ENCODE measurements at places on chromosomes 6 and 20.
A peak's percentile ranks its signal among the peaks of the same experiment; 100 is the strongest.

GRCh38 chr6:88562353-88563276 lies 396.5 kb upstream of the CNR1 start:
- no peak for DNase-seq

- no peak for DNase-seq
These were observed at the start of gene VSX1 for GRCh38 chr20:25081730-25082497. VSX1 (minus strand) TSS chr20:25082141; CDS start chr20:25082096, 45 bp downstream.

- peak; percentile 18 for DNase-seq
These were observed 1.2 kb downstream of the MAK start for GRCh38 chr6:10837009-10837621.

DNA sequence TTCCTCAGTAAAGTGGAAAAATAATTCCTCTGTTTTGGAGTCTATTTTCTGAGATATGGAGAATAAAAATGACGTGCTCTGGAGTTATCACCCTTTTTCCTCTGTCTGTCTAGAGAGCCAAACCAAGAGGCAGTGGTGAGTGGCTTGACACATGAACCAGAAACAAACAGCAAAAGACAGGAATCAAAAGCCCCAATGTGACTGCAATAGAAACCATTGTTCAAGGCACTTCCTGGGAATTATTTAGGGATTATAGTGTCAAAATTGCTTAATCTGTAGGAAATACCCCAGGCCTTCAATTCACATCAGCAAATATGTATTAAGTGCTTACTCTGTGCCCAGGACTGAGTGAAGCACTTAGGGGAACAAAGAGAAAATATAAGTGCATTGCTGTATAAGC lies 560.4 kb upstream of the JAG1 start:
- DNase-seq = no peak

DNA sequence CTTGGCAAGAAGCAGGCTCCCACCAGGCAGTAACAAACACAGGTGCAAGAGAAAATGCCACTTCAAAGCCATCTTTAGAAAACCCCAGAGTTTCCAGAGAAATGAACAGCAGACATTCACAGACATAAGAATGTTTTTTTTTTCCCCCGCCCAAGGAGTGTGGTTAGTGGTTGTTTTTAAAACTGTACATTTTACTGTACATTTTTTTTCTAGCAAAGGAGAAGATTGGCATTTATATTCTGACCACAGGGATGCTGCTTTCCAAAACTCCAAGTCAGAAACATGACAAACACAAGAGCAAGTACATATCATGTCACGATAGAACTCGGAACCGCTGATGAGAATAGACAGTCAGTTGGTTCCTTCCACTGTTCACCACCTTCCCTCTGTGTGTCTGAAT lies 197.9 kb downstream of the LRFN2 start:
- DNase-seq = no peak

DNA sequence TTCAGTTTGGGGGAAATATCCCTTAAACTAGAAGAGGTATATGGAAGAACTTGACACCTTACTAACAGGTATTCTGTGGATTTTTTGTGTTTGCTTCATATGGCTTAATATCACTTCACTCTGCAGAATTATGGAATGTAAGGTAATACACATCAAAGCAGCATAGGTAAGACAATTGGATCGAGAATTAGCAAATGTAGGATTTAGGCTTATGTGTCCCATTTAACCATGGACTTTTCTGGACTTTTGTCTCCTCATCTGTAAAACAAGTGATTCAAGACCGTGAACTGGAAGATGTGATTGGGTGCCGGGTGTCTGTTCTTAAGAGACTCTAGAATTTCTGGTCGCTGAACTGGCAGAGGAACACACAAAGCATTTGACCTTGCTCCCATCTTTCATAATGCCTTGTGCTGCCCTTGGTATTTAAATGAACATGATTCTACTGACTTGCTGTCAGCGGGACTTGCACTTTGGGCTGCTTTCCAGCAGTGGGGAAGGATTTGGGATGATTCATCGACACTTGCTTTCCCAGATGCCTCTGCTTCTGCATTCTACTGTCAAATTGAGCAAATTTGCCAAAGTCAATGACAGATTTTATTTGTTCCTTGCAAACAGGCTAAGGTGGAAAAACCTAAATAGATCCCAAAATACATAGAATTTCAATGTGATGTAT lies 199.8 kb downstream of the PLCB1 start:
- no peak for DNase-seq

DNA sequence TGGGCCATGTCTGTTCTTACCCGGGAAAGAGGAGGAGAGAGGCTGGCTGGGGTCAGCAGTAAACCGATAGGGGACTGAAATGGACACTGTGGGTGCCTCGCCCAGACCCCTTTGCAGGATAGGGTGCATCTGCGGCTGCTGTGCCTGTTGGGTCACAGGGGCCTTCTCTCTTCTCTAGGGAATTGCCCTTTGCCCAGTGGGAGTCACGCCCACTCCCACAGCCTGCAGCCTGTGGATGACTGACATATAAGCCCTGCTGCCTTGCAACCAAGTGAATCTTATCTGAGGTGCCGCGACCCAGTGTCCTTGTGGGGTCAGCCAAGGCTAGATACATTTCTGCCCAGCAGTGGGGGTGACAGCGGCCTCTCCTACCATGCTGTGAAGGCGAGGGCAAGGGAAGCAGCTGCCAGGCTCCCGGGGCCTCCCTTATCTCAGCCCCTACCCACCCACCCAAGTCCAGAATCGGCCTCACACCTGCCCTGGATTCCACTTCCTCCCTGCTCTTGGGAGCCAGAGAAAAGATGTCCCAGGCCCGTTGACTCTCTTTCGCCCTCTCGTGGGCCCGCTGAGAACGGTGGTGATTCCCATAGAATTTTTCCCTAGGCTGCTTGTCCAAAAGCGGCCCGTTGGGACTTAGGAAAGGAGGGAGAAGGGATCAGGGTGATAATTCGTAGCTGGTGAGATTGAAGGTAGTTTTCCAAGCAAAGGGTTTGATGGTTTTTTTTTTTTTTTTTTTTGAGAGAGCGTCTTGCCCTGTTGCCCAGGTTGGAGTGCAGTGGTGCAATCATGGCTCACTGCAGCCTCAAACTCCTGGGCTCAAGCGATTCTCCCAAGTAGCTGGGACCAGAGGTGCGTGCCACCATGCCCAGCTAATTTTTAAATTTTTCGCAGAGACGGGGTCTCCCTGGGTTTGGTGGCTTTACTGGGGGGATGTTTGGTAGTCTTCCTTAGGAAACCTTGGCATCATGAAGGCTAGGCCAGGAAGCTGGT lies 76.4 kb upstream of the RNF24 start:
- DNase-seq = peak; percentile 71

GRCh38 chr6:131660195-131660594 lies 23.1 kb downstream of the ENPP3 start:
- DNase-seq = no peak

DNA sequence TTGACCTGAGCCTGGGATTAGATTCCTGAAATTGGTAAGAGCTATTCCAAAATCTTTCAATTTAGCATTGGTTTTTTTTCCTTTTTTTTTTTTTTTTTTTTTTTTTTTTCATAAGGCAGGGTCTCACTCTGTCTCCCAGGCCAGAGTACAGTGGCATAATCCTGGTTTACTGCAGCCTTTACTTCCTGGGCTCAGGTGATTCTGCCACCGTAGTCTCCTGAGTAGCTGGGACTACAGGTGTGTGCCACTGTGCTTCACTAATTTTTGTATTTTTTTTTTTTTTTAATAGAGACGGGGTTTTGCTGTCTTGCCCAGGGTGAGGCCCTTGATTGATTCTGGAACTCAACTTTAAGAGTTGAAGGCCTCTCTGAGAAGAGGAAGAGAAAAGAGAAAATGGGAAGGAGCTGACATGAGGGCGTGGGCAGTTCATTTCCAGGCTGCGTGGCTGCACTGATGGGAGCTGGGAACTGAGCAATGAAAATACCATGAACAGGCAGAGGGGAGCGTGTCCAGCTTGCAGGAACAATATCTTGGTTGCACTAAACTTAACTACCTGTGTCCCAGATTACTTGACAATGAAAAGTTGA lies 24.6 kb downstream of the KDM1B start:
- no peak for DNase-seq

- no peak for DNase-seq
These were observed 16.7 kb downstream of the NEDD9 start for GRCh38 chr6:11215773-11216172.

- no peak for DNase-seq
These were observed 26.1 kb downstream of the ANGPT4 start for GRCh38 chr20:889932-890463.

DNA sequence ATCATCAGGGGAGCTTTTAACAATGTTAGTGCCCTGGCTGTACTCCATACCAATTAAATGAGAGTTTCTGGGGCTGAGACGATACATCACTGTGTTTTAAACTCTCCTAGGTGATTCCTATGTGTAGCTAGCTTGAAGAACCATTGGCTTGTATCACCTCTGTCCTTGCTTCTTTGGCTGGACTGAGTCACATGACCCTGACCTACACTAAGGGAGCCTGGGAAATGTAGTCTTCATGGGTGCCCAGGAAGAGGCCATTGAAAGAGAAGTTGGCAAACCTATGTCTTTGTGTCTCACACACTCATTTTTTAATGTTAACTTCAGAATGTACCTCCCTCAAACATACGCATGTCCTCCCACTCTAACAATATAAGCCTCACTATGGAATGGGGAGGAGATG lies 506.6 kb downstream of the DHX35 start:
- DNase-seq = no peak

- peak; percentile 52 for DNase-seq
These were observed 67.0 kb upstream of the TNFAIP3 start for GRCh38 chr6:137799950-137800568.

Measured in hematopoietic multipotent progenitor cell treated with erythropoietin and hydrocortisone succinate and interleukin-3 and kit ligand, for 15 days (in vitro differentiated cells).